ENCODE measurements at places on chromosomes 5 and 9.

DNA sequence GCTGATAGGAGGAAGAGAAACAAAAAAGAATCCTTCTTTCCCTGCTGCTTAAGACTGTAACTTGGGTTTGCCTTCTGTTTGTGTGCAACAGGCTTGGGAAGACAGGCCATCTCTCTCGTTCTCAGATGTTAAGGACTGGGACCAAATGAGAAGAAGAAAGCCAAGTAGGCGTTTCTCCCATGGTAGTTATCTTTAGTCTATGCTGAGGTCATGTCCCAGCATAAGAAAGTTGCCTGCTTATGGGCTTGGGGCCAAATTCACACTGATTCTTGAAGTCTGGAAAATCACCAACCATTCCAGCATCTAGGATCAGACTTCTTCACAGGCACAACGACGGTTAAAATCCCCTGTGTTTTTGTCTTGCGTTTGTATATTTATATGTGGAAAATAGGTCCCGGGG, 44.2 kb upstream of the PALM2AKAP2 start:
- no peak for DNase-seq

- DNase-seq: no peak
Observed at GRCh38 chr9:16735001-16735400, 135.5 kb downstream of the BNC2 start.

DNA sequence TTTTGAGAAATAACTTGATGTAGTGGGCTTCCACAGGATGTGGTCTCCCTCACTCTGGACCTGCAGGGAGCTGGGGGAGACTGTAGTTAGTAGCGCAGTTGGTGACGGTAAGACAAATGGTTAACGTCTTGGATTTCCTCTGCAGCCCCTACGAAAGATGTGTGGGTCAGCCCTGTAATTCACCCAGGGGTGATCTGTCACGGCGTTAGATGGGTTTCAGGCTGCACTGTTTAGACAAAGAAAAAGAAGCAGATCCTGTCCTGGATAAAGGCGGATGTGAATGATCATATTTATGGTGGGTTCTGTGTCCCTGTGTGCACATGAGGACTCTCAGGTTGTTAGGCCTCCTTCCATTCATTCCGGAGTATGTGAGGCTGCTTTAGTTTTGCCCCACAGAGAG, 142.0 kb upstream of the SLC28A3 start:
- no peak for DNase-seq

DNA sequence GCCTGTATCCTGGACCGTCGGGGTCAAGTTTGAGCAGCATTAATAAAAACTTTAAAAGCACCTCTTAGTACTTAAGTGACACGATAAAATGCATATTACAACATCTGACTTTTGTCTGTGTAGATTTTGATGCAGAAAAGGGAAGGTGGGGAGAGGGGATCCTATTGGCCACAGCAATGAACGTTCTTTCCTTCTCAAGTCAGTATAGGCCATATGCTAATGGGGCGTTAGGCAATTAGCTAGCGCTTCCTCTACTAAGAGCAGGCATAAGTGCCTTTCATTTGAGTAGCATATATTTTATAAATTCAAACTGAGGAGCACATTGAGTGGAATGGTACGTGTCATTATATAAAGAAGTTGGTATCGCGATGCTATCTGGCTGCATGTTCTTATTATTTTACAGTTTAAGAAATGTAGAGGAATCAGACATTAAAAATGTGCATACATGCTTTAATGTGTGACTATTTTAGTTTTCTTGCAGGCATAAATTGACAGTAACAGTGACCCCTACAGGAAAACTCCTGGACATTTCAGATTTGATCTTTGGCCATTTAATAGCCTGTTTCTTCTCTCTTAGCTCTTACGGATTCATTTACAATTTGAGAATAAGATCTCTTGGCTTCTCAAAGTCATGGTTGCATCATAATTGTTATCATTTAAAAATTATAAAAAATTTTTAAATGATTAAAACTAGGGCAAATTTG, 1.1 kb upstream of the GNA14 start:
- DNase-seq: no peak

DNA sequence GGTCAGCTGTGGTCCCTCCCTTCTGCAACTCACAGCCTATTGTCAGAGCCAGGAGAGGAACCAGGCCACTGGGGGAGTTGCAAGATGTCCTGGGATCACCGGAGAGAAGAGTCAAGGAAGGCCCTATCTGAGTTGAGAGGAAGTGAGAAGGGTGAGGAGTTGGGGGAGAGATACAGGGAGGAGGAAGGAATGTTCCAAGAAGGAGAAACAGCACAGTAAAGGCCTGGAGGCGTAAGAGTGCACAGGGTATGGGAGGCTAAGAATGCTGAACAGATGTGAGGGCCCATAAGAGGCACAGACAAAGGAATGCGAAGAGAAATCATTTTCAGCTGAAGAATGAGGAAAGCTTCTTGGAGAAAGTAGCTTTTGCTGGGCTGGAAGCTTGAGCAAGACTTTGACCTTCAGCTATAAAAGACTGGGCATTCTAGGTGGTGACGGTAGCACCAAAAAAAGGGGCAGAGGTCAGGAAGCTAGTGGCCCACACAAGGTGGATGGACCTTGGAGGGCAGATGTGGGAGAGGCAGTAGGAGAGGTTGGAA, 21.6 kb upstream of the CSF1R start:
- no peak for DNase-seq

DNA sequence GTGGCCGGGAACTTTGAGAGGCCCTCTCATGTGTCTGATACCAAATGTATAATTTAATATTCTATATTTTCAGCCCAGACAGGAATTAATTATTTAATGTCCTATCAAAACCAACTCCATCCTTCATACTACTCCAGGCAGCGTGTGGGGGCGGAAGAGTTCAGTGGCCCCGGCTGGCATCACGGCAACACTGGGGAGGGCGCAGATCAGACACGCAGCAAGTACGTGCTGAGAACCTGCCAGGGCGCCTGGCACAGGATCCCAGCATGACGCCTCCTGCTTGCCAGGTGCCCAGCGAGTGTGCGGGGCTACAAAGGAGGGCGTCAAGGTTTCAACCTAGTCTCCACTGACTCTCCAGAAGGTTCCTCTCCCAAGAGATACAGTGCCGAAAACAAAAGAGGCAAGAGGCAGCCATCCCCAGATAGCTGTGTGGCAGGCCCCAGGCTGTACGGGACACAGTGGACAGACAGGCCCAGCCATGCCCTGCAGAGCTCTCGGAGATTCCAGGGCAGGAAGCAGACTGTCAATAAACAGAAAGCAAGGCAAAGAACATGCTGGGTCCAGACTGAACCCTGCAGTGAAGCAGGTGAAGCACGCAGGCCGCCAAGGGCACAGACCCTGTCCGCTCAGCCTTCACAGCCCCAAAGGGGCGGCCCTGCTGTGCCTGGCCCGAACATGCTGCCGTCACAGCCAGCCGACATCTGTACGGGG, 110.3 kb downstream of the VAV2 start:
- no peak for DNase-seq

GRCh38 chr5:22835686-22836085, 17.5 kb downstream of the CDH12 start:
- DNase-seq: no peak

- DNase-seq: no peak
Observed at GRCh38 chr9:114432323-114433067, 44.7 kb upstream of the AKNA start.

DNA sequence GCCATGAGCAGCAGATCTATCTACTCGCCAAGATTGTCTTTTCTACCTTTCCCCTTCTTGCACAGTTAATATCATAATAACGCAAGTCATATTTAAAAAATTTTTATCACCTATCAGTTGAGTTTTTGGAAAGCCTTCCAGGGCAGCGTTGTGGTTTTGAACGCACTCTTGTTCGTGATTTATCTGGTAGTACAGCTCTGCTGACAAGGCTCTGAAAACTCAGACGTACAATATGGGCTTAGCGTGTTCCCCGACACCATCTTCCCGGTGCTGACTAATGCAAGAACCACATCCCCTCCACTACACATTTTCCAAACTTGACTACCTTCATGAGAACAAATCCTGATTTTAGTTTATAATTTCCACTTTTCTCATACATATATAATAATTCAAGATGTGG, 1.6 kb upstream of the NFIL3 start:
- no peak for DNase-seq

GRCh38 chr5:6574111-6574510, 58.7 kb downstream of the NSUN2 start:
- DNase-seq: no peak

- DNase-seq: no peak
Observed at GRCh38 chr5:130171699-130172098, 267.4 kb downstream of the CHSY3 start.

DNA sequence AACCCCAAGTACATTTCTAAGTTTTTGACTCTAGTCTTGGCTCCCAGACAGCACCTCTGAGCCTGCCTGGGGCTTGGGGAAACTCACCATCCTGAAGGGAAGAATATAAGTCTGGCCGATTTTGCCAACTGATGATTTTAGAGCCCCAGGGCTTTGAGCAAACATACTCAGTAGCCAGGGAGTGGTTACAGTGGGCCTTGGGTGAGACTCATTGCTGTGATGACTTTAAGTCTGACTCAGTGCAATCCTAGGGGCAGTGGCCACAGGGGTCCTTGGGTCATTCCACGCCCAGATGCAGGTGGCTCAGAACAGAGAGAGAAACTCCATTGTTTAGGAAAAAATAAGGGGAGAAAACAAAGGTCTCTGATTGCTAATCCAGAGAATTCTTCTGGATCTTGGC, 312.0 kb upstream of the EDIL3 start:
- DNase-seq: no peak

DNA sequence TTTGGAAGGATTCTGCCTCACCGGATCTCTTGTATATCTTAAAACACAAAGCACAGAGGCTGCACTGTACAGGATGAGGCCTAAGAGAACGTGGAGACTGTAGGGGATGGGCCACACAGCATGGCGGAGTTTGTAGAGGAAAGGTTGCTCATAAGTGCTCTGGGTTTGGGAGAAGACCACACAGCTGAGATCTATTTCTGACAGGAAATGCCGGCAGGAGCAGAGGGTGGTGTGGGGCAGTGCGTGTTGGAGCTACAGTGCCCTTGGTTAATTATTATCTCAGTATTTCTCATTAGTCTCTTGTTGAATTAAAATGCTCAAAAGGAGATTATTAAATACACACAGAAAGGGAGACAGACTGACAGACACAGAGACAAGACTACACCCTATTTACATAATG, 9.6 kb downstream of the PALM2AKAP2 start:
- DNase-seq: no peak

All from thymus (tissue), 14 donors.